Panc1 (cell line): ENCODE measurements at places on chromosomes 6 and 20. TPM values are rescaled to one million over a fixed set of nuclear protein-coding genes. Genes with fewer than 3 reads are reported as not detected.

The GPR63 gene
- 0.95 TPM for total RNA-seq

The TMEM74B gene
- 1.1 TPM for total RNA-seq

The DNAH8 gene
- not detected for total RNA-seq

The ZNF831 gene
- total RNA-seq = 0.03 TPM

The PSORS1C1 gene
- 2.9 TPM for total RNA-seq

The PRDM13 gene
- total RNA-seq = not detected

The JPH2 gene
- total RNA-seq = 0.49 TPM

The C20orf141 gene
- not detected for total RNA-seq

The OR2B6 gene
- 0.26 TPM for total RNA-seq

The SAPCD1 gene
- total RNA-seq = 6.3 TPM

The TRIM10 gene
- not detected for total RNA-seq

The MUC22 gene
- not detected for total RNA-seq

The LINC00237 gene
- not detected for total RNA-seq

The AIF1 gene
- total RNA-seq = 0.44 TPM

The SRSF12 gene
- total RNA-seq = 0.28 TPM

The RBBP8NL gene
- not detected for total RNA-seq

The PTPRT gene
- not detected for total RNA-seq

The TBX18 gene
- total RNA-seq = 10.1 TPM

The DACT2 gene
- total RNA-seq = 3.3 TPM

The TAF11 gene
- total RNA-seq = 25.3 TPM

The RGL2 gene
- 84.4 TPM for total RNA-seq

The SMPDL3A gene
- 1.8 TPM for total RNA-seq

The TRIM31 gene
- total RNA-seq = not detected

The TFAP2A gene
- 83.9 TPM for total RNA-seq

The NKAIN4 gene
- total RNA-seq = 5.5 TPM

The IMPG1 gene
- total RNA-seq = not detected

The APMAP gene
- 165 TPM for total RNA-seq

The COQ3 gene
- total RNA-seq = 9.5 TPM

The FILIP1 gene
- 0.26 TPM for total RNA-seq

The LY6G6F gene
- not detected for total RNA-seq

The C20orf144 gene
- total RNA-seq = not detected

The PTPN1 gene
- 42.2 TPM for total RNA-seq

The LAMA2 gene
- 0.28 TPM for total RNA-seq

The CGA gene
- total RNA-seq = not detected

The MYT1 gene
- total RNA-seq = 0.41 TPM

The PI16 gene
- not detected for total RNA-seq

The CLVS2 gene
- 1.1 TPM for total RNA-seq

The FANCE gene
- total RNA-seq = 4.3 TPM

The LY6G6C gene
- total RNA-seq = 0.23 TPM

The TMEM170B gene
- total RNA-seq = 1.3 TPM

The TRIM40 gene
- not detected for total RNA-seq

The TCF19 gene
- total RNA-seq = 21.4 TPM

The SSR1 gene
- 119 TPM for total RNA-seq

The PHACTR2 gene
- 59.9 TPM for total RNA-seq

The BPIFB1 gene
- total RNA-seq = 0.10 TPM

The GPX5 gene
- not detected for total RNA-seq

The NELFE gene
- 94.9 TPM for total RNA-seq

The SNRPB2 gene
- total RNA-seq = 68.5 TPM

The RNF39 gene
- total RNA-seq = not detected

The SLC22A7 gene
- total RNA-seq = not detected

The CITED2 gene
- total RNA-seq = 210 TPM

The MEI4 gene
- 0.05 TPM for total RNA-seq

The PGC gene
- 0.18 TPM for total RNA-seq

The SIM1 gene
- not detected for total RNA-seq

The VWA7 gene
- total RNA-seq = 4.3 TPM

The NRSN1 gene
- total RNA-seq = not detected

The RBL1 gene
- 14.0 TPM for total RNA-seq

The TPX2 gene
- total RNA-seq = 248 TPM

The C20orf204 gene
- total RNA-seq = 1.9 TPM
